Naive thymus-derived CD8-positive, alpha-beta T cell (primary cell): ENCODE measurements at places on chromosomes 12 and 14. TPM values are rescaled to one million over a fixed set of nuclear protein-coding genes. Genes with fewer than 3 reads are reported as not detected.
A peak's percentile ranks its signal among the peaks of the same experiment; 100 is the strongest.

DNA sequence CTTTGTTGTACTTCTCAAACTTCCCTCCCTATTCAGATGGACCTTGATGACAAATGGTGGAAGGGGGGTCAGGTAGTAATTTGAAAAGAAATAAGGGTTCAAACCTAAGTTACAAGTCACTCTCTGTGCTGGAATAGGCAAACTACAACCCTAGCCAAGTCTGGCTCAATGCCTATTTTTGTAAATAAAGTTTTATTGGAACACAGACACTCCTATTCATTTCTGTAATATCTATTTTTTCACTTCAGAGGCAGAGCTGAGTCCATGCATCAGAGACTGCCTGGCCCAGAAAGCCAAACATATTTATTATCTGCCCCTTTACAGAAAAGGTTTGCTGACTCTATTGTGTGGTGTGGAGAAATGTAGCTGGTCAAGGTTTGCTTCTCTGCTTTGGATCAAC, 78.4 kb upstream of the RIN3 start:
- no peak for DNase-seq

DNA sequence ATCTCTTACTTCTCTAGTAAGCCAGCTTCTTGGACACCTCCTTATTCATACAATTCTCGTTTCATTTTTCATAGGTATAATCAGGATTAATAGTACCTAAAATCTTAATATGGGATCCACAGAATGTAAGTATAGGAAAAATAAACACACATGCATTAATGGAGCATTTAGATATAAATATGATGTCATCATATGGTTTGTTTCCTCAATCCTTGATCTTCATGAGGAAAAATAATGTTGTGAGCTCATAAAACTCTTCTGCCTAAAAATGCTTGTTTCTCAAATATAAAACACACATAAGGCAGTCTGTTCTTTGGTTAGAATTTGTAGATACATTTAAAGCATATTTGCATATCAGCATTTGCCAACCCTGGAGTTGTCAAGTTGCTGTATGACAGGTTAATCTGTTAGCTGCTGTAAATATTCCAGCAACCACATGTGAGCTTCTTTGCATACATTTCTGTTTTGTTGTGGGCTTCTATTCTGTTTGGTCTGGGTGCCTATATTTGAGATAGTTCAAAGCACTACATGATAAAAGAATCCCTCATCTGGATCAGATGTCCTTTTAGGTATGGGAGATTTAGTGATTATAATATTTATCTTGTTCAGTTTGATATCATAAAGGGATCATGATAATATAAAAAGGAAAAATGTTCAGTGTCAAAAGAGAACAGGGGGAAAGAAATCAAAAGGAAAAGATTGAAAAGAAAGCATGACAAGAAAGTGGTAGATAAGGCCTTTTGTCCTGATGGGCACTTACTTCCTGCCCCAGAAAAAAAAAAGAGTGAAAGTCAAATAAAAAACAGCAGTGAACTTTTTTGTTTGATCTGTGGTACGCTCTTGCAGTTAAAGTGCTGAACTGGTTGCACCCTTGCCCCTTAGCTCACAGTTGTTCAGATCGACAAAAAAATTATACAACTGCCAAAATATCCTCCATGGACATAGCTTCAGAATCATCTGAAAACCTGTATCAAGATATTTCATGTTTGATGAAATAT, 68.6 kb downstream of the ACSS3 start:
- no peak for DNase-seq

The TAS2R10 gene
- 1.3 TPM for total RNA-seq

GRCh38 chr12:121214855-121215745, 5.2 kb downstream of the P2RX4 start:
- DNase-seq = no peak

- DNase-seq = no peak
Measured at GRCh38 chr12:59119676-59120075, 199.4 kb upstream of the LRIG3 start.

- DNase-seq = no peak
Measured at GRCh38 chr12:57029457-57029856, 13.1 kb upstream of the TAC3 start.

- no peak for DNase-seq
Measured at GRCh38 chr14:40859055-40859454, 747.6 kb upstream of the LRFN5 start.

DNA sequence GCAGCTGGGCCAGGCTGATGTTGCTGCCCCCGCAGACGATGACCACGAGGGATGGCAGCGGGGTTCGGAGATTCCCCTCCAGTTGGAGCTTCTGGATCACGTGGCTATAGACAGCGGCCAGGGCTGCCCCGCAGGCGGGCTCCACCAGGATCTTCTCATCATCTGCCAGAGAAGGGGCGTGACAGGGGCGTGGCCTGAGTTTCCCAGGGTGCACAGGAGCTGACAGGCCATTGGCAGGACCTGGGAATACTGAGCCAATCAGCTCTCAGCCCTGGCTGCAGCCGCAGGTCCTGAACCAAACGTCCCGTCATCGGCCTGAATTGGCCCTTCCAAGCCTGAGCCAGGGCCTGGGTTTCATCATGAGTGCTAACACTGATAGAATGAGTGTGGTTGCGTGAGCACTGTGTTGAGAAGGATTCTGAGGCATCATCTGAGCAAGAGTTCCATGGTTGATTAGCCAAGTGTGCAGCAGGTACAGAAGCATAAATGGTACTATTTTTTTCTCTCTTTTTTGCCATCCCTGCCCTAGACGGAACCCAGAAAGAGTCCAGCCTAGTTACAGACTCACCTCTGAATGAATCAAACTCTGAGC, 10.6 kb downstream of the SDS start:
- DNase-seq = no peak

- DNase-seq = no peak
Measured at GRCh38 chr14:97413022-97413539, 615.9 kb downstream of the VRK1 start.

The ASCL1 gene
- total RNA-seq = not detected

The HNF1A gene
- not detected for total RNA-seq

- DNase-seq = no peak
Measured at GRCh38 chr14:100037353-100037752, 27.9 kb upstream of the EVL start.

DNA sequence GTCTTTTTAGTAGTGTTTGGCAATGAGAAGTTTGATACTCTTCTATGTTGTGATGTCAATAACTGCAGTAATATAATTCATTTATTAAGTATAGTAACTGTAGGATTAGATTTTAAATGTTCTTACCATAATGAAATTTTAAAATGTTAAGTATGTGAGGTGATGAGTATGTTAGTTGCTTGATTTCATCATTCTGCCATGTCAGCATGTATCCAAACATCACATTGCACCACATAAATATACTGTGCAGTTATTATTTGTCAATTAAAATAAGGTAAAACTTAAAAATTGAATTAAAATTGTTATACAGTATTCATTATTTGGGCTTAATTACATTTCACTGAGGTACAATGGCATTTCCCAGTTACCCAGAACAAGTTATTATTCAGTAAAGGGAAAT, 138.6 kb downstream of the NUBPL start:
- DNase-seq = no peak

GRCh38 chr12:70338531-70338930, 27.6 kb upstream of the KCNMB4 start:
- no peak for DNase-seq

DNA sequence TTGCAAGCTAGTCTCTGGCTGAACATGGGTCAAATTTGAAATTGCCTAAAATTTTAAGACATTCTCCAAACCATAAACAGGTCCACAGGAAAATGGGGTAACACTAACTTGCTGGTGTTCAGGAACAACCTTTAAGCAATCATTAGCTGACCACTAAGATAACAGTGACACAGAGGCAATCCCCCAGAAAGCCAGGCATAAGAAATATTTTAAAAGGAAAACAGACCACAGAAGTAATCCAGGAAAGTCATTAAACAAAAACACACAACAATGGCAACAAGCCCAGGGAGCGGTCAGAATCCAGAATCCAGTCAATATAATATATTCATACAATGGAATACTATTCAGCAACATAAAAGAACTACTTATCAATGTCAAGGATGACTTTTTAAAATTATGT, 59.1 kb downstream of the LRP6 start:
- no peak for DNase-seq

DNA sequence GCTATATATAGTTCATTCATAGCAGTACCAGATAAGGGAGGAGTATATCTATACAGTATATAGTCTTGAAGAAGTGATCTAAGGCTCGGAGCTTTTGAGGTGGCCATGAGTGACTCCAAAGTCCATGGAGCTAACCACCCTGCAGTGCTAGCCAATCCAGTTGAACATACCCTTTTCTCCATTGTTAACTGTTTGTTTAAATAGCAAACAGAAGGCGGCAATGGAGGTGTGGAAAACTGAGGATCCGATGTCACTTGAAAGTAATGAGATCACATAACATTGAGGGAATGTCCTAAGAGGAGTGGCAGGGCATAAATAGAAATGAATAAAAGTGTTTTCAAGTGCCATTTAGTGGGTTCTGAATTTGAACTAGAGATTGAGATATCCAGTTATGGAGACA, 12.4 kb upstream of the SNAPC1 start:
- DNase-seq = no peak

DNA sequence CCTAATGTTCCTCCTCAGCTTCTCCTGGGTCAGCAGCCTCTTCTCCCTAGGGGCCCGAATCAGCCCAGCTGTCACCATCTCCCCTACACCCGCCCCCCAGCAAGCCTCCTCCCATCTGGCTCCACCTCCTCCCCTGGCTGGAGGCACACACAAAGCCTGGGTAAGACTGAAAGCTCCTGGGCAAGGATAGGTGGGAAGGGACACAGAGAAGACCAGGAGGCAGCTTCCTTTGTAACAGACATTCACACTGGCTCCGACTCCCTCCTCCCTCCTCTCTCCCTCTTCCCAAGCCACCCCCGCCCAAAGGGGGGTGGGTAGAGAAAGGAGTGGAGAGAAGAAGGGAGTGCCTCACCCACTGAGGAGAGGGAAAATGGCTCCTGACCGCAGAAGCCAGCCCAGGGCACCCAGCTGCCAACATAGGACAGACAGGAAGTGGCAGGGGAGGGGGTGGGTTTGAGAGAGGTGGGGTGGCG, 4.0 kb downstream of the CHD4 start:
- peak; percentile 29 for DNase-seq

GRCh38 chr12:15186597-15186996, 34.6 kb downstream of the RERG start:
- DNase-seq = no peak

- DNase-seq = no peak
Measured at GRCh38 chr14:47651337-47651736, 24.1 kb downstream of the MDGA2 start.

DNA sequence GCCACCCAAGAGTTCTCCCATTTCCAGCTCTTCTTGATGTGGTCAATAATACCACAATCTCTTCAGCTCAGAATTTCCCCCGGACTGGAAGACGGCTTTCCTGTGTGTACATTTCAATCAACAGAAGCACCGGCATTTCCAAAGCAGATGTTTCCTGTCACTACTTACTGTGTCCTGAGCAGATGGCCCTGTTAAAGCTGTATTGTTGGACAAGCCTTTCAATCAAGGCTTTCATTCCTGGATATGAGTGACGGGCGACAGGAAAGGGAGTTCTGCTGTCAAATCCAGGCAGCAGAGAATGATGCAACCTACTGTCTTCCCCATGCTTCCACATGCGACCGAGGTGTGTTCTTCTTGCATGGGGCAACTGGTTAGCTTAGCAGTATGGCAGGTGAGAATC, 76.4 kb upstream of the CCDC60 start:
- no peak for DNase-seq

- DNase-seq = no peak
Measured at GRCh38 chr14:104158827-104159798, 20.7 kb downstream of the KIF26A start.

GRCh38 chr14:51730098-51730497, 78.4 kb downstream of the FRMD6 start:
- no peak for DNase-seq

The TRIM9 gene
- 2.2 TPM for total RNA-seq

DNA sequence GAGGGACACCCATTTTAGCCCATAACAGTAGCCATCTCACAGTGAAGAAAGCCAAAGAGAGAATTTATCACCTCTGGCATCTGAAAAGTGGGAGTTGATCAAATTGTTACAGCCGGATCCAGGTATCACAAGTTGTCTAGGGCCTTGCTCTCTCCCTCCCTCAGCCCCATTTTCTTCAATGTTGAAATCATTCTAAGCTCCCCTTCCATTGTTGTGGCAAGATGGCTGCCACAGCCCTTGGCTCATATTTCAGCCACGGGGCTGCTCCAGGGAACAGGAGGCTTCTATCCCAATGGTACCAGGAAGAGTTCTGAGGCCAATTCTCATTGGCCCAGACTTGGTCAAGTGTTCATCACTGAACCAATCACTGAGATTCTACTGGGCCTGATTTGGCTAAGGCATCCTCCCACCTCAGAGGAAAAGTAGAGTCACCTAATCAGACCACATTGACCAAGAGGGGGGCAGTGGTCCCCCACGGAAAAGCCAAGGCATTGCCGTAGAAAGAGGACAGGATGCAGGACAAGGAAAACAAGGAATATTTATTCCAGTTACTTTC, 106.2 kb downstream of the GPATCH2L start:
- DNase-seq = no peak

- DNase-seq = no peak
Measured at GRCh38 chr14:96039633-96040311, 610 bp downstream of the C14orf132 start.

GRCh38 chr12:67572492-67572891, 76.1 kb upstream of the DYRK2 start:
- DNase-seq = no peak

GRCh38 chr14:81946375-81946774, 412.7 kb upstream of the SEL1L start:
- DNase-seq = no peak

DNA sequence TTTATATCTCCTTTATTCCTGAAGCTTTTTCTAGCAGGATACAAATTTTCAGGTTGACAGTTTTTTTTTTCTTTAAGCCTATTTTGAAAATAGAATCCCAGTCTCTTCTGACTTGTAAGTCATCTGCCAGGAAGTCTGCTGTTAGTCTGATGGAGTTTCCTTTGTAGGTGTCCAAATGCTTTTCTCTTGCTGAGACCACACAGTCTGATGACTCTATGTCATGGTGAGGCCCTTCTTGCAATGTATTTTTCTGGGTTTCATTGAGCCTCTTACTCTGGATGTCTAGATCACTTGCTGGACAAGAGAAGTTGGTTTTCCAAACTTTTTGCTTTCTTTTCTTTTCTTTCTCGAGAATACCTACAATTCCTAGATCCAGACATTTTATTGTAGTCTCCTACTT, 30.6 kb downstream of the USP15 start:
- no peak for DNase-seq
